NCI-H1930 (cell line): ENCODE measurements at places on chromosomes 5 and 9.

- no peak for DNase-seq
Observed at GRCh38 chr5:142210864-142211412, 102.4 kb downstream of the NDFIP1 start.

DNA sequence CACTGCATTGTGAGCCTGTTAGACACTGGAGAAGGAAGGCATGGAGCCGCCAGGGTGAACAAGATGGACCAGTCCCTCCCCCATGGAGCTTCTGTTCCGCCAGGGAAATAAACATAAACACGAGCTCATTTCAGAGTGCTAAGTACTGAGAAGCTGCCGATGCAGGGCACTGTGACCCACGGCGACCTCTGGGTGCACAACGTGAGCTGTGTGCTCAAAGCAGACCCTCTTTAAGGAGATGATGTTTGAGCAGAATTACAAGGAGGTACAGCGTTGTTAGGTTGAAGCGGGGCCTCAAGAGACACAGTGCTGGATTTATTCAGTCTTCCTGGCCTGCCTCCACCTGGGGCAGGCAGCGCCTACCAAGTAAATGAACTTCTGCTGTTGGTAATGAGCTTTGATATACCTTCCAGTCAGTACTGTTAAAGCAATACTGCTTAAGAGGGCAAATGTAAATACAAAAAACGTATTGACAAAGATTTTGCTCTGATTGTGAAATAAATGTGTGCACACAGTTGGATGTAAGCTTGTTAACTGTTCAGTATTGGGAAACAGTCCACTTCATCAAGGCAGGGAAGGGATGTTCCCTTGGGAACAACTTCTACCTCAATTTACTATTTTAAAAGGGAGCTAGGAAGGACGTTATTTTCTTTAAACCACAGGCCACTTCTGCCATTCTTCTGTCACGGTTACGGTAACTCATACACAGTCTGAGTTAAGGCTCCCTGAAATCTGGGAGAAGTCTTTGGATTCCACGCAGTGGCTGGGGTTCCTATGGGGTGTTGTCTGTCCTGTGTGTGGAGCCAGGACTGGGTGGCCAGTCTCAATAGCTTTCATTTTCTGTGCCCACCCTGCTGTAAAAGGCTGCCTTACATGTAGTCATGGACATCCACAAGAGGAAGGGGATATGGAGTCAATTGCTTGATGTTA is 48.9 kb upstream of the DMRT1 start:
- DNase-seq = no peak

GRCh38 chr5:102625468-102625867 is 126.7 kb upstream of the SLCO6A1 start:
- DNase-seq = no peak

GRCh38 chr9:17888066-17888465 is 309.2 kb downstream of the SH3GL2 start:
- no peak for DNase-seq

DNA sequence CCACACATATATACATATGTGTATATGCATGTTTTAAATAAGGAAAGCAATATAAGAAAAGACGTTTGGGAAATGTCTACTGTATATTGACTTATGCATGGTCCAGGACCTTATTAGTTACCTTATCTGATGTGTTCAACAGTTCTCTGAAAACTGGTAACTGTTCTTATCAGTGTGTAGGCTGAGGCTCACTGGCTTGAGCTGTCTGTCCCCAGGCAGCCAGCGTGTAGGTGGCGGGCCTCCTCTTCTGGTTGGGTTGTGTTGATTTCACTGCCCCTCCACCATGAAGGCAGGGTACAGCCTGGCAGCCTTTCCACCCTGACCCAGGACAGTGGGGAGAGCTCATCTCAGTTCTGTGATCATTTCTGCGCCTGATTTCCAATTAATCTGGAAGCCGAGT is 38.7 kb upstream of the SEMA4D start:
- no peak for DNase-seq
